Activated gamma-delta T cell treated with Interleukin-2 at 50 U/mL for 16 hours (primary cell): ENCODE measurements at places on chromosomes 1 and 21.
A peak's percentile ranks its signal among the peaks of the same experiment; 100 is the strongest.

DNA sequence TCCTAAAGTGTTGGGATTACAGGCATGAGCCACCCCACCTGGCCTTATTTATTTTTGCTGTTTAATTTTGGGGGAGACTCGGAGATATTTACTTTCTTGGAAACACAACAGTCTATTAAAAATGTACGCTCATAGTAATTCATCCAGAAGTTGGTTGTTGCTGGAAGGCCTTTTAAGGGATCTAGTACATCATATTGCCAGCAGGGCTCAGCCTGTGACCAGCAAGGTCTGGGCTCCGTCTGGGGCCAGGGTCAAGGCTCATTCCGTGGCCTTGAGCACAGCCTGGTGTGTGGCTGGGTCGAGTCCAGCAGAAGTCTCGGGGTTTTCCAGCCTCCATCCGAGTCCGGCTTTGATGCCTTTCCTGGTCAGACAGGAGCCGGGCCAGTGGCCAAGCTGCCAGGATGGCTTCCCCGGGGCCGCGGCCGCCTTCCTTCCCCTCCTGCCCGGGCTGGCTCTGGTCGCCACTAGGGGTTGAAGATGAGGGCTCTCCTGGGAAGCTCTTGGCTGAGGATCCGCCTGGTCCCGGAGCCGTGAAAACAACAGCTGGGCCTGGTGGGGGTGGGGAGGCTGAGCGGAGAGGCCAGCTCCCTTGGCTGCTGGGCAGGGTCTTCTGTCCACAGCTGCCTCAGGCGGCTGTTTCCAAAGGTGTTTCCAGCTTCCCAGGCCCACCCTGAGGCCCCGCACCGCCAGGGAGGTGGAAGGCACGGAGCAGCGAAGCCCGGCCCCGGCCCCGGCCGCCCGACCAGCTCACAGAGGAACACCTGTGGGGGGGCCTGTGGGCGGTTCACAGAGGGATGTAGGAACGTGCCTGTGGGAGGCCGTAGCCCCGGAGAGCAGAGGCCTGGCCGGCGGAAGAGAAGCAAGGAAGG is 5.1 kb upstream of the VWA1 start:
- DNase-seq: no peak

- DNase-seq: no peak
Measured at GRCh38 chr1:21184276-21184675, 7.6 kb upstream of the EIF4G3 start.

DNA sequence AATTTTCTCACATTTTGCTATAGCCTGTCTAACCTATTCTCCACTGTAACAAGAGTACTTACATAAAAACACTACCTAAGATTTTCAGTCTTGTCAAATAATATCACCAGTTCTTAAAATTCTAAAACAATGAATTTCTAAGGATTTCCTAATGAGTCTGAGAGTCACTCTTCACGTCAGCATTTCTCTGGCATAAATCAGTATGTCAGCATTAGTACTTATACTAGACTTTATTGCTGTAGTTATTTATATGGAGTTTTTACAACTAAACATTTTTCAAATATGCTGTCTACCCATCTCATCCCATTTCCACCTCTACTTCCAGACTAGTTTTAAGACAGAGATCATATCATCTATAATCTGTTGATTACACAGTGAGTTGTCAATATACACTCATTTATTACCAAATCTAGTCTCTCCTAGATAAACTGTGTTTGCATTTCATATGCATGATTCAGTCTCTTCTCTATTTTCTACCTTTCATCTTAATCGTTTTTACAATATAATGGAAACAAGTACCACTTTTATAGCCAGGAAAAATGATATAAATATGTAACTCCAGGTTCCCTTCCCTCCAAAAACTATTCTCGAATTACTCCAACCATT is 32.8 kb downstream of the LIN9 start:
- no peak for DNase-seq

- DNase-seq: no peak
Measured at GRCh38 chr1:157270705-157271274, 132.6 kb upstream of the ETV3 start.

DNA sequence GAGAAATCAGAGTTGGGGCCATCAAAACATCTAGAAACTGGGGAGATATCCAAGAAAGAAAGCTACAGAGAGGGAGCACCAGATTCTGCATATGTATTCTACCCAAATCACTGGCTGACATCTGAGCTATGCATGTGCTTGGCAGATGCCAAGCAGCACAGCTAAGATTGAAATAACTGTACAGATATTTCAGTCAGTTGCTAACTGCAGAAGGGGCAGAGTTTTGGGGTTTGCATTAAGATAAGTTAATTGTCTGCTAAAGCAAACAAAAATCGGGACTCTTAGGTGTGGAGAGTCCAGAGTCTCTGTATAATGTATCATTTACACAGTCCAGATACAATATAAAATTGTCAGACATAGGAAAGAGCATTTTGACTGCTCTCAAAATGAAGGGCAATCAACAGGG is 437.1 kb downstream of the PTBP2 start:
- DNase-seq: no peak

DNA sequence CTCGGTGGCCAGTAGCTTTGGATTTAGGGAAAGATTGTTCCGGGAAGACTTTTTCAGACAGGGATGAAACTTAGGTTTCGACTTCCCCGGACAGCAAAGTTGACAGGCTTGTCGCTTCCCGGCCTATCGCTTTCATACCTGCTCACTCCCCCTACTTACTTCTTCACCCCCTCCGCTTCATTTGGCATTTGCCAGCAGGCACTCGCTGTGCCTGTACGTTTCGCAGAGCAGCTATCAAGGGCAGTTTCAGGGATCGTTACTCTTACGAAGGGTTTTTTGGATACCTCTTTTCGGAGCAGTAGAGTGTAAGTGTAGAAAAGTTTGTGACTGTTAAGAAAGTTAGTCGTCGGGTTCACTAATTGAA is 393 bp downstream of the BLZF1 start:
- DNase-seq: peak; percentile 18

DNA sequence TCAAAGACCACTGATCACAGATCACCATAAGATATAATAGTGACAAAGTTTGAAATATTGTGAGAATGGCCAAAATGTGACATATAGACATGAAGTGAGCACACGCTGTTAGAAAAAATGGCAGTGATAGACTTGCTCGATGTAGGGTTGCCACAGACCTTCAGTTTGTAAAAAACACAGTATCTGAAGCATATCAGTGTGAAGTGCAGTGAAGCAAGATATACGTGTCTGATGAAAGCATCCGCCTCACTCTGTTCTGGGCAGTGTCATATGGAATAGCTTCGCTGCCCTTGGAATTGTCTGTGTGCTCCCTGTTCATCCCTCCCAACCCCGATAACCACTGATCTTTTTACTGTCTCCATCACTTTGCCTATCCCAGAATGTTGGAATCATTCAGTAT is 50.7 kb downstream of the GALNT2 start:
- DNase-seq: no peak

GRCh38 chr1:110305900-110306420 is 33.2 kb upstream of the RBM15 start:
- DNase-seq: no peak

- DNase-seq: peak; percentile 57
Measured at GRCh38 chr1:246753670-246754535, 29.7 kb downstream of the SCCPDH start.

DNA sequence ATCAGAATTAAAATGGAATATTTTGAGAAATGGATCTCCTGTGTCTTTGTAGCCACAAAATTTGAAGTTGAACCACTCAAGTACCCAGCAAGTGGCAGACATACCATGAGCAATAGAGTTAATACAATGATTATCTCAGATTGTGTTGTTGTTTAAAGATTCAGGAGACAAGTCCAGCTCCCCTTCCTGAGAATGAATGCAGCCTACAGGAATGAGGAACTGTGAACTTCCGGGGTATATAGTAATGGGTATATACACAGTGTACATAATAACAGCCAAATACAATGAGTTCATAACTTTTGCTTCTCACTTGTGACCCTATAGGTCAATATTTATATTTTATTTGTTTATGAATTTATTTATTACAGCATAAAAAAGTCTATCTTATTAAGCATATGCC is 445.0 kb downstream of the SETD4 start:
- no peak for DNase-seq

DNA sequence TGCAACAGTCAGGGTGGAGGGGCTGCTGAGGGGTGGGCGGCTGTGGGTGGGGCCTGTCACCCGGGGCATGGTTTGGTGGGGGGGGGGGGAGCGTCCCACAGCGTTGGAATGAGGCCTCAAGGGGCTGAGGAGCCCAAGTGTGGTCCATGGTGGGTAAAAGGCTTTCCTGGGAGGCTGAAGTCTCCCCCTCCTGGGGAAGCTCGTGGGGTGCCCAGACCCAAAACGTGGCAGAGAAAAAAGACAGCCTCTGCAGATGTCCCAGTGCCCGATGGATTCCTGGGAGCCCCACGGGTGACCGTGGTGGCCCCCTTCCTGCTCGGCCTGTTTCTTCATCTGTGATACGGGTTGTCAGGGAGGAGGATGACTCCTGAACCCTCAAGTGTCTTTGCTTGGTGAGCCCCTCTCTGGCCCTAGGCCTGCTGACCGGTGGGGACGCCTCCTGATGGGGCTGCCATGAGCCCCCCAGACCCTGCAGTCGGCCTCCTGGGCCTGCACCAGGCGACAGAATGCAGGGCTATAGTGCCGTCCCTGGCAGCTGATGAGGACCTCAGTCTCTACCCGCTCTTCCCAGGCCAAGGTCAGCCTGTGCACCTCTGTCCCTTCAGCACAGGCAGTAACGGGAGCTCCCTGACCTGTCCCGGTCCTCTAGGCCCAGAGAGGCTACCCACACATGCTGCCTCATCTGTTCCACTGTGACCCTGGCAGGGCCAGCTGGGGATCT is 1.1 kb downstream of the OBSCN start:
- no peak for DNase-seq

- DNase-seq: no peak
Measured at GRCh38 chr1:77659879-77660593, 22.4 kb downstream of the ZZZ3 start.

- DNase-seq: no peak
Measured at GRCh38 chr1:202710070-202711045, at the start of gene SYT2. Gene SYT2, minus strand, starts transcription at chr1:202710454. Its CDS starts 104,682 bp downstream, at chr1:202605772.

GRCh38 chr1:116261227-116261626 is 111.8 kb upstream of the ATP1A1 start:
- no peak for DNase-seq

GRCh38 chr1:22319608-22320007 is 132.0 kb upstream of the ZBTB40 start:
- DNase-seq: no peak

DNA sequence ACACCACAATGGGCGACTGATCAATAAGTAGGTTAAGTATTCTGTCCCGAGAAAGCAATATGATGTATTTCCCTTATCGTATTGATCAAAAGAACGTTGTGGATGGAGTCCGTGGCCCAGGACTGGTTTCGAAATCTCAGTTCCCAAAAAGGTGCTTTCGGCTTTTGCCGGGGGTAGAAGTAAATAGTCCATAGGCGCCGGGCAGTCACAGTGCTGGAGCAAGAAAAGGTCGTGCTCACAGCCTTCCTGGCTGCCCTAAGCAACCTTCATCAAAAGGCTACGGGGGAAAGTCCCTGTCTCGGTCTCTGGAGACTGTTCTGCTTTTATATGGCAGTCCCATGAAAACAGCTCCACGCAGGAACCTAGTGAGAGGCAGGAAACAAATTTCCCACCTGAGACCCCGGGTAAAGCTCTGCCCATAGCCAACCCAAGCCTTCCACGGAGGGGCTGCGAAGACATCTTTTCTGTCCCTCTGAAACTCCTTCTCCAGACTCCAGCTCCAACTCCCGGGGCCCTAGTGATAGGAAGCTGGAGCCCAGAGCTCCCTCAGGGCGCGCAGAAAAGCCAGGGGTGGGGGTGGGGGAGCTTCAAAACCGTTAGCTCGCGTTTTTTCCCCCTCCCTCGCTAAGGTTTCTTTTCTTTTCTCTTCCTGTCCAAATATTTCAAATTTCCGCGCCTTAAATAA is 7.0 kb downstream of the CDKN2C start:
- DNase-seq: no peak

DNA sequence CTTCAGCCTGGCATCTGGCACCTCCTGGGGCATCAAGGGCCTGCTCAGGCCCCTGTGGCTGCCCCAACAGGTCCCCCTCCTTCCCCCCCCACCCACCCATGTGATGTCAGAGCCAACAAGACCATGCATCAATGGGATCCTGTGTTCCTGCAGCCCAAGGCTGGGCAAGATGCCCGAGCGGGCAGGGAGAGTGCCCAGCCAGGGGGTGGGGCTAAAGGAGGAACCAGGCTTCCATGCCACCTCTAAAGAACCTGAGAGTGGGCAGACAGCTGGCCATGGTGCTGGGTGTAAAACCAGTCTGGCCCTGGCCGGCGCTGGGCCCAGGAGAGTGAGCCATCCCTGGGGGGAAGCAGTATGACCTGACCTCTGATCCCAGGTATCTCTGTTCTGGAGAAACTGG is 7.6 kb downstream of the COL16A1 start:
- DNase-seq: no peak

DNA sequence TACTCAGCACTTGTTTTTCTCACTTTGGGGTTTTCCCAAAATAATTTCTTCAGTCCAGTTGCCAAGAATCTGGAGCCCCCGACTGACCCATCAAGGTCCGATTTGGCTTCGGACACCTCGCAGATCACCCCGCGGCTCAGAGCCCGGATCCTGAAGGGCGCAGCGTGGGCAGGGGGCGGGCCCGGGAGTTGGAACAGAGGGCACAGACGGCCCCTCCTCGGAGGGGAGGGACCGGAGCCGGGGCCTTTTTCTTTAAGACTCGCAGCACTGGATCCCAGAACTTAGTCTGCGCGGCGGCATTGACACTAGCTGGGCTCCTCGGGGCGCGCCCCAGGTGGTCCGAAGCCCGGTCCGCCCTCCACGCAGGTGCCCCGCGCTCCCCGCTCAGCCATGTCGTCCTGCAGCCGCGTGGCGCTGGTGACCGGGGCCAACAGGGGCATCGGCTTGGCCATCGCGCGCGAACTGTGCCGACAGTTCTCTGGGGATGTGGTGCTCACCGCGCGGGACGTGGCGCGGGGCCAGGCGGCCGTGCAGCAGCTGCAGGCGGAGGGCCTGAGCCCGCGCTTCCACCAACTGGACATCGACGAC is at the start of gene CBR3:
CBR3 (plus strand) TSS at position 277 of the 588 bp plus-strand sequence; CDS start at position 391, 114 bp downstream.
- no peak for DNase-seq

DNA sequence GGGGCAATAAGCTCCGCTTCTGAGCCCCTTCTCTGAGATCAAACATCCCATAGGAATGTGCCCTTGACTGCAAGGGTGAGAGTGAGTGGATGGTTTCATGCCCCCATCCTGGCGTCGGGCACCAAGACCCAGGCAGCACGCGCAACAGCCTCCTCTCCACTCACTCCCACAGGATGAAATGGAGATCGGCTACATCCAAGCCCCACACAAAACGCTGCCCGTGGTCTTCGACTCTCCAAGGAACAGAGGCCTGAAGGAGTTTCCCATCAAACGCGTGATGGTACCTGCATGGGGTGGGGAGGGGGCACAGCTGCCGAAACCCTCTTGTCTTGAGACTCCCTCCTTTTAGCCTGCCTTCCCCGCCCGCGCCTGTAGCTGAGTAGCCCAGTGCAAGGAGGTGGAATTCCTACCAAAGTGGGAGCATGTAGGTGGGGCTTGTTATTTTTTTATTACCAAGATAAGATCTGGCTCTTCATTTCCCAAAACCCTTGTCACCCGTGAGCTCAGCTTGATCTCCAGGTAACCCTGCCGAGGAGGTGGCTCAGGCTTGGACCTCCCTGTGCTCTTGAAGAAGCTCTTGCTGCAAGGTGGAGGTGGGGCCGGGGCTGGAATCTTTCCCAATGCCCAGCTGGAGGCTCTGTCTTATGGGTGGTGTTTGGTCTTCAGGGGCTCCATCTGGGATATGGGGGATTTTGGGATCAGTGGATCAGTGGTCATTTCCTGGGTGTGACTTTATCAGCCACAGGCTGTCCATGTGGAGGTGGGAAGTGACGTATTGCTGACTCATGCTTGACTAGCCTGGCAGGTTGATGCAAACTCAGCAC is 24.0 kb upstream of the PADI6 start:
- no peak for DNase-seq

GRCh38 chr1:80054129-80054528 is 1047.6 kb upstream of the ADGRL4 start:
- DNase-seq: no peak

- DNase-seq: no peak
Measured at GRCh38 chr1:21866707-21867043, 54.6 kb downstream of the LDLRAD2 start.
